ENCODE measurements at places on chromosomes 13 and 19.

DNA sequence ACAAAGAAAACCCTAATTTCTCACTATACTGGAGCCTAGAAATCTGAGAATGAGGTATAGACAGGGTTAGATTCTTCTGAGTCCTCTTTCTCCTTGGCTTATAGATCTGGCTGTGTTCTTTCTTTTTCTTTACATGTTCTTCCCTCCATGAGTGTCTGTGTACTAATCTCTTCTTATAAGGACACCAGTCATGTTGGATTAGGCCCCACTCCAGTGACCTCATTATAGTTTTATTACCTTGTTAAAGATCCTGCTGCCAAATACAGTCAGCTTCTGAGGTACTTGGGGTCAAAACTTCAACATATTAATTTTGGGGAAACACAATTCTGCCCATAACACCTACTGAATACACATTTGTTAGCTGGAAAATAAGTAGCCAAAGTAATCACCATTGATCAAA, 302.6 kb downstream of the PCDH9 start:
- no peak for DNase-seq

DNA sequence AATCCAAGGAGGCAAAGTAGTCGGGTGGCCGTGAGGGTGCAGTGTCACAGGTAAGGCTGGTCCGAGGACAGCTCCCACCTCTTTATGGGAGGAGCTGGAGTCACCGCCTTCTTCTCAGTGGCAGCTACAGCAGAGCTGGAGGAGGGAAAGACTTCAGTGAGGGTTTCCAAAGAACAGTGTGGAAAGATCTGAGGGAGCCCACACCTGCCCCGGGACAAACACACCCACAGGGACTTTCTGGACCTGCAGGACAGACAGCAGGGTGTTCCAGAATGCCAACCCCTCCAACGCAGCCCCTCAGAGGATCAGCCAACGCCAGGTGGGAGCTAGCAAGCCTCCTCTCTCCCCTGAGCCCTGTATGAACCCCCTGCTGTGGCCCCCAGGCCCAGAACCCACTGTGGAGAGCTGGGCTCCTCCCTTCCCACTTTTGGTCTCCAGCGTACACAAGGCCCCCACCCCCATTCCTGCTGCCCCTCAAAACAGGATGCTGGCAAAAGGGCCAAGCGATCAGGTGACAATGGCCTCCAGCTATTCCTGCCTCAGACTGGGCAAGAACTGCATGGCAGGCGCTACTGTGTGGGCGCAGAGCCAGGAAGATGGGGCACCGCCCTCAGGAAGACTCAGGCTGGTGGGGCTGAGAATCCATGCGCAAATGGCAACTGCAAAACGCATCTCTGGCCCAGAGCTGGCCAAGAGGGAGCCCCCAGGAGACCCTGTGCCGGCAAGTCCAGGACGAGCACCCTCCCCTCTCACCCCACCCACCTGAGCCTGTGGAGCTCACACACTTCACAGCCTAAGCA, 3.5 kb upstream of the CD320 start:
- DNase-seq, result no peak

DNA sequence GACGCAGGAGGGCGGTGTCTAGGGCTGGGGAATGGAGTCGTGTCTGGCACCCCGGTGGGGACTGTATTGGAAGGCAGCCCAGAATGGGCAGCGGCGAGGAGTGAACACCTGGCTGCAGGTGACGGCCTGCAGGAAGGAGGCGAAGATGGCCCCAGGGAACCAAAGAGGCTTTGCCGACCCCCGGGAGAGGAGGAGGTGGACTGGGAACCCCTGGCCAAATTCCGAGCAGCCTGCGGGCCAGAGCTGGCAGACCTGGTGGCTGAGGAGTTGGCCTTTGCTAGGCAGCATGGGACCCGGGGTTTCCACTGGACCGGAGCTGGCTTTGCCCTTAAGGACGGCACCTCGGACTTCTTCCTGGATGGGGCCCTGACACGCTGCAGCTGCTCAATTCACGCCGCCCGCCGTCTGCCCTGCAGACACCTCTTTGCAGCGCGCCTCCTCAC, 25.9 kb downstream of the ZSWIM9 start:
- no peak for DNase-seq

- DNase-seq, result no peak
Measured at GRCh38 chr19:41018736-41019290, 27.7 kb downstream of the CYP2B6 start.

DNA sequence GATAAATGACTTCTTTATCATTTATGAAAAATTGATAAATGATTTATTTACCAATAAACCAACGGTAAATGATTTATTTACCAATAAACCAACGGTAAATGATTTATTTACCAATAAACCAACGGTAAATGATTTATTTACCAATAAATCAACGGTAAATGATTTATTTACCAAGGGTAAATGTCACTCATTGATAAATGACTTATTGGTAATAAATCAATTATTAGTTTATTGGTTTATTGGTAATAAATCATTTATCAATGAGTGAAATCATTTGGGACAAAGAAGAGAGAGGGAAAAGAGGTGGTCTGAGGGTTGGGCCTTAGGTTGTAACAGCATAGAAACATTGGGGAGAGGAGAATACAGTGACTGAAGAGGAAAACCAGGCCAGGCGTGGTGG, 21.5 kb downstream of the VAV1 start:
- DNase-seq, result no peak

DNA sequence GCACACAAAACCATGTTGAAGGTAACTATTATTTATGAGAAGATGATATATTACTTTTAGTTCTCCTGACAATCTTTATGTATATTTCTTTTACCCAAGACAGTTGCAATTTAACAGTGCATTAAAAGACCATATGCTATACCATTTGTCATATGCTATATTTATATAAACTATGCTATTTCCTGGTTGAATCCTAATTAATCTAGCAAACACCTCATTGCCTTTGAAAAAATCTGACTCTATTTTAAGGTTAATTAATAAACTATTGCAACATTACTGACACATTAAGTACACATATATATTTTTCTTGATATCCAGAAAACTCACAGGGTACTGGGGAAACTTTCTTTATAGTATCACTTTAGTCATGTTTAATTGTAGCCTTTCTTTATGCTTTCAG, 649.4 kb upstream of the PCDH20 start:
- DNase-seq, result no peak

- no peak for DNase-seq
Measured at GRCh38 chr13:112450118-112450903, 74.2 kb downstream of the SPACA7 start.

DNA sequence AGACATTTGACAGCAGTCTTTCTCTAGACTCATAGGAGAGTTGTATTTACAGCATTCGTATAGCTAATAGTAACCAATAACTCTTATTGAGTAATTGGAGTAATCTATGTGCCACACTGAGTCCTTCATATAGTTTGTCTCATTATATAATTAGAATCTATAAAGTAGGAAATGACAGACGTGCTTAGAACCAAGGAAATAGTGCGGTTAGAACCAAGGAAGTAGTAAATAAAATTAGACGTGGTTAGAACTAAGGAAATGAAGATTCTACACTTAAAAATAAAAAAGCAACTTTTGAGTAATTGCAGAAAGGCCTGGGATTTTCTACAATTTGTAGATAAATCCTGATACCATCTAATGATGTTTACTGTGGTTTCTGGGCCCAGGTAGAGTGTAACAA, 107.8 kb upstream of the TNFSF11 start:
- DNase-seq, result no peak

GRCh38 chr13:43085545-43085944, 62.2 kb downstream of the DNAJC15 start:
- no peak for DNase-seq

DNA sequence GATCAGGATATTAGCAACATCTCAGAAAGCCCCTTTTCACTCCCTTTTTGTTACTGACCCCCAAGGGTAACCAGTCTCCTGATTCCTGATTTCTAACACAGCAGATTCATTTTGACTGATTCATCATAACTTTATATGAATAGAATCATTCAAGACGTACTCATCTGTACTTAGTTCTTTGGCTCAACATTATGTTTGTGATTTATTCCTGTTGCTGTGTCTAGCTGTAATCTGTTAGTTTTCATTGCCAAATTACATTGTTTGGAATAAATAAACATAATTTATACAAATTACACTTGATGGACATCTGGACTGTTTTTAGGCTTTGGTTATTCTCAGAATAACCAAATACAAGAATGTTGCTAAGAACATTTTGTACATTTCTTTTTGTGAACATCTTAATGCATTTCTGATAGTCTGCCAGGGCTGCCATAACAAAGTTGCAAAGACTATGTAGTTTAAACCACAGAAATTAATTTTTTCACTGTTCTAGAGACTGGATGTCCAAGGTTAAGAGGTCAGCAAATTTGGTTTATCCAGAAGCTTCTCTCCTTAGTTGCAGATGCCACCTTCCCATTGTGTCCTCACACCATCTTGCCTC, 62.8 kb upstream of the EDNRB start:
- DNase-seq, result no peak

- no peak for DNase-seq
Measured at GRCh38 chr19:7916103-7916954, 1.7 kb downstream of the TGFBR3L start.

DNA sequence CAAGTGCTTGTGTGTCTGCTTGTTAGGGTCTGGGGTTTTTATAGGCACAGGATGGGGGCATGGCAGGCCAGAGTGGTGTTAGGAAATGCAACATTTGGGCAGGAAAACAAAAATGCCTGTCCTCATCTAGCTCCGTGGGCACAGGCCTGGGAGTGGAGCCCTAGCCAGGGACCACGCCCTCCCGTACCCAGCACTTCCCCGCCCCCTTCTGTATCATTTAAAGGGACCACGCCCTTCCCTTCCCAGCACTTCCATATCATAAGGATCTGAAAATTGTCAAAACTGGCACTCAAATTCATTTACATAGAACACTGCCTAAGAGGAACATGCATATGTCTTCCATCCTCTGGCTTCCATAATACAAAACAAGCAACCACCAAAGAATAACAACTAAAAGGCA, 185.8 kb downstream of the B3GLCT start:
- DNase-seq, result no peak

- no peak for DNase-seq
Measured at GRCh38 chr19:12782174-12782423, 6.7 kb upstream of the HOOK2 start.

GRCh38 chr13:31611214-31611613, 128.1 kb upstream of the RXFP2 start:
- no peak for DNase-seq

DNA sequence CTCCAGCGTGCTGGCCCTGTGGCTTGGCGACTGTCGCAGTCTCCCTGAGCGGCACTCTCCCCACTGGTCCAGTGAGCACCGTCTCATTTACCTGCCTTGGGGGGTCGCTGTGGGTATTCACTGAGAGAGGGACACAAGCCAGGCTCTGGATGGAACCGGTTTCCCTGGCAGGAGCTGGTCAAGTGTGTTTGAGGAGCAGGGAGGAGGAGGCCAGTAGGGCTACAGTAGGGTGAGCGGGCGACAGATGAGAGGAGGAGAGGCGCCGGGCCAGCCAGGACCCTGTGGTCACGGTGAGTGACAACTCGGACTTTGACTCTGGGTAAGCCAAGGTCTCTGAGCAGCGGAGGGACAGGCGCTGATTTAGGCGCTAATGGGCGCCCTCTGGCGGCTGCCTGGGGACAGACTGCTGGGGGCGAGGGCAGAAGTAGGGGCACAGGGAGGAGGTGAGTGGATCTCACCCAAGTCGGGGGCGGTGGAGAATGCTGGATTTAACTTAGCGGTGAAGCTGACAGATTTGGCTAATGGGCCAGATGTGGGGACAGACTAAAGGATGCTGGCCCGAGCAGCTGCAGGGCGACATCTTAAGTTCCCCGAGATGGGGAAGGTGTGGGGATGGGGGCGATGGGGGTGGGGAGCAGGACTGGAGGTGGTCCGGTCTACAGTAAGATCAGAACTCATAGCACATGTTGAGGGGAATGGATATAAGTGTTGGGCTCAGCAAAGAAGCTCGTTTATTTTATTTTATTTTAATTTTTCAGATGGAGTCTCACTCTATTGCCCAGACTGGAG, 4.7 kb upstream of the PRMT1 start:
- peak; percentile 62 for DNase-seq

- no peak for DNase-seq
Measured at GRCh38 chr13:32443111-32443510, 15.2 kb upstream of the N4BP2L1 start.

GRCh38 chr13:75764926-75765310, 128.8 kb downstream of the LMO7 start:
- DNase-seq, result no peak

DNA sequence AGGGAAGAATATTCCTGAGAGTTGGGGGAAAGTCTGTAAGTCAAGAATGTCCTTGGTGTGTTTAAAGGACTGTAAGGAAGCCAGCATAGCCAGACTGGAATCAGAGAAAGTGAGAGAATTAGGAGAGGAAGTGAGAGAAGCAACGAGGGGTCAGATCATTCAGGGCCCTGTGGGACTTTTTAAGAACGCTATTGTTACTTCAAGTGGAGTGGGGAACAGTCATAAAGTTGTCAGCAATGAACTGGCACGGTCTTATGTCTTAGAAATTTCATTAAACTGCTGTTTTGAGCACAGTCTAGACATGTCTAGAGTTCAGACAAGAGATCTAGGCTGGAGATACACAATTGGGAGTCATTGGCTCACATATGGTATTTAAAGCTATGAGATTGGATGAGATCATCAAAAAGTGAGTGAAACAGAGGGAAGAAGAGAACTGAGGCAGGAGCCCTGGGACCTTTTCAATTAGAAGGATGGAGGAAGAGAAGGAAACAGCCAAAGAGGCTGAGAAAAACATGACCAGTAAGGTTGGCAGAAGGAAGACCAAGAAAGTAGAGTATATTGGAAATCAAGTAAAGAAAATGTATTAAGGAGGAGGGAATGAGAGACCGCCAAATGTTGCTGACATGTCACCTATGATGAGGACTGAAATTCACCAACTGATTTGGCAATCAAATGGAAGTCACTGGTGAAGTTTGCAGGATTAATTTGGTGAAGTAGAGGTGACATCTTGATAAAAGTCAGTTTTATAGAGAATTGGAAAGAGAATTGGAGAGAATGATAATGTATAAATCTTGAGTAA, 263.5 kb downstream of the GPC5 start:
- no peak for DNase-seq

GRCh38 chr13:67946131-67946530, 716.0 kb upstream of the PCDH9 start:
- DNase-seq, result no peak

DNA sequence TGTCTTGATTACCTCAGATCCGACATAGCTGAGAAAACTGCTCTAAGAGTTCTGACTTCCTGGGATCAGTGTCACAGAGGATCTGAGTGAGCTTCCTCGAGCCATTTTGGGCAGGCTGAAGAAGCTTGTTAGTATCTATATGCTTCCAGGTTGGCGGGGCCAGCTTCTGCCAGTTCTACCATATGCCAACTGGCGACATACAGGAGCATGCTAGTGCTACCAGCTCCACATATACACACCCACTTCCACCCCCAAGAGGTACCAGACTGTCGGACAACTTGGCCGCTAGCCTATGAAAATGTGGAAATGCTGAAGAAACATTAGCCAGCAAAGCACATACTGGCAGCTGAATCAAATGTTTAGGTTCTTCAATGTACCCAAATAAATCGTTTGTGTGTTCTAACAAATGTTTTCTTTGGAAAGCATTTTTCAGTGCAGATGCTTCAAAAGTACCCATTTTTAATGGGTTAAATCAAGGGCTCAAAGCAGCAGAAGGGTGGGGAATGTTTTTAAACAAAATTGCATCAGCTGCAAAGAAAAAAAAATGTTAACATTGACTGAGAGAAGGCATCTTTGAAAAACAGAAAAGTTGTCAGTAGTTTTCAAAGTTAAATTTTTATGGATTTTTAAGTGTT, 163.7 kb downstream of the KLF12 start:
- DNase-seq, result no peak

GRCh38 chr19:54077334-54077733, 3.8 kb downstream of the TARM1 start:
- no peak for DNase-seq
